ENCODE measurements at places on chromosomes 13 and 19.
A peak's percentile ranks its signal among the peaks of the same experiment; 100 is the strongest.

DNA sequence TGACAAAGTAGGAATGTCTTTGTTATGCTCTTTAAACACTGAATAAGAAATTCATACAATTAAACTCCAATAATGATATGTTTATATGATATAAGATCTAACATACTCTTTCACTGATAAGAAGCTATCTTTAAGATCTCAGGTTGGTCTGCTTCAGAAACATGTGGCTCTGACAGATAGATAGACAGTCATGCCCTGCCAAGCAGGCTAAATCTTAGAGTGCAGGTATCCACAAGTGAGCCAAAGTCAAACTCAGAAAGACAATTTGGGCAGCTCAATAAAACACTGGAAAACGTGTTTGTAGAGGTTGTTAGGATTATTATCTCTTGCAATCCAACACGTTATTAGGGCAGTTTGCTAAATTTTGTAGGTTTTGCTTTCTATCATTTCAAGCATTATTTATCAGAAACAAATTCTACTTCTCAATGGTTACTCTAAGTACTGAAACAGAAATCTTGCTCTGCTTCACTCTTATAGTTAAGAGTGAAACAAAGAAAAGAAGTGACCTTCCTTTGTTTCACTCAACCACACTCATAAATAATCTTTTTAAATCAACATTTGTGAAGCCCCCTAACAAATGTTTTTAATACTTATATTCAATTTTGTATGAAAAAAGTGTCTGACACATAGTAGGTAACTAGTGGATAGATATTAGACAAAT is 1255.6 kb downstream of the DIAPH3 start:
- no peak for DNase-seq

DNA sequence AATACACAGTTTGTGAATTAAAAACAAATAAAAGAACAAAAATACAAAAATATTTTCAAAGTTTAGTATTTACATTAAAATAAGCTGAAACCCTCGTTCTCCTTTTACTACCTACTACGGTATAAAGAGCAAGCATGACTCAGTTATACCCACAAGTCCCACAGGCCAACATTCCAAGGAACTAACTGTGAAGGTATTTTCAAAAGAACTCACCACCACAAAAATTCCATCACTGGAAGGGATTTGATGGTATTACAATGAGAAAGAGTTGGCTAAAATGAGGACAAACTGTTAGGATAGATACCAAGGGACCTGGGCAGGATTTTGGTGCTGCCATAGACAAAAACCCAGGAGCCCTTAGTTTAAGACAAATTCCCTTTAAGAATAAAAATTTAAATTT is 122.7 kb downstream of the TBC1D4 start:
- no peak for DNase-seq

GRCh38 chr19:21321996-21322395 is 7.2 kb downstream of the ZNF708 start:
- DNase-seq: no peak

DNA sequence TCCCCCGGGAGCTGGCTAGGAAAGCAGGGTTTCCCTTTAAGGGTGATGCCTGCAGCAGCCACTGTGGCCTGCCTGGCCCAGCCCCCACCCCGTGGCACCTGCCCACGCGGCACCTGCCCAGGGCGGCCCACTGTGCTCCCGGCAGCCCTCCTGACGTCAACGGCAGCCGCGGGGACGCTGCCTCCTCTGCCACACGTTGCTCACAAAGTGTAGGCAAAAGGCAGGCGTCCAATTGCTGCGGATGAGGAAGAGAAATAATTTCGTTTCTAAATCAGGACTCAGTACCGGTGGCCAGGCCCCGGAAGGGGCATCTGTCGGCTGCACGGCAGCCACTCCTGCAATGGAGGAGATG is 122.3 kb downstream of the URI1 start:
- no peak for DNase-seq

DNA sequence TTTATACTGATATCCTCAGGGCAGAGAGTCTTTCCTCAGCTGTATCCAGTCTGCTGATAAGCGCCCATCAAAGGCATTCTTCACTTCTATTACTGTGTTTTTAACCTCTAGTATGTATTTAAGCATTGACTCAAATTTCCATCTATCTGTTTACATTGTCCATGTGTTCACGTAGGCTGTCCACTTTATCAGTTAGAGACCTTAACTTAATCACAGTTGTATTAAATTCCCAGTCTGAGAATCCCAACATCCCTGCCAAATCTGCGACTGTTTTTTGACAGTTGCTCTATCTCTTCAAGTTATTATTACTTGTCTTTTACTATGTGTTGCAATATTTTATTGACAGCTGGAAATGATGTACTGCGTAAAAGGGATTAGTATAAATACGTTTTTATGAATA is 1613.7 kb upstream of the MIR17HG start:
- no peak for DNase-seq

- no peak for DNase-seq
Measured at GRCh38 chr19:31626941-31627340, 277.7 kb upstream of the TSHZ3 start.

- DNase-seq: peak; percentile 13
Measured at GRCh38 chr13:50940509-50940908, 30.9 kb downstream of the RNASEH2B start.

DNA sequence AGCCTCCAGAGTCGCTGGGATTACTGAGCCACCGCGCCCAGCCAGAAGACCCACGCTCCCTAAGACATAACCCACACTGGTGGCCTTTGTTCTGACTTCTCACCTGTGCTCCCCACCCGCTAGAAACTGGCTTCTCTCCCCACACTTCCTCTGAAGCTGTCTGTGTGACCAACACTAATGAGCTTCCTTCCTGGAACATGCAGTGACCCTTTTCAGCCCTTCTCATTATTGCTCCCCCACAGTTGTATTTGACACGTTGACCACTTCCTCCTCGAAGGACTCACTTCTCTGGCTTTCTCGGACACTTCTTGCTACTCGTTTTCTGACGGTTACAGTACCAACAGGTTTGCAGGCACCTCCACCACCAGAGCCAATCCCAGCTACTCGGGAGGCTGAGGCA is 10.9 kb downstream of the NCR1 start:
- DNase-seq: no peak

GRCh38 chr19:7194566-7194965 is 99.6 kb downstream of the INSR start:
- no peak for DNase-seq

DNA sequence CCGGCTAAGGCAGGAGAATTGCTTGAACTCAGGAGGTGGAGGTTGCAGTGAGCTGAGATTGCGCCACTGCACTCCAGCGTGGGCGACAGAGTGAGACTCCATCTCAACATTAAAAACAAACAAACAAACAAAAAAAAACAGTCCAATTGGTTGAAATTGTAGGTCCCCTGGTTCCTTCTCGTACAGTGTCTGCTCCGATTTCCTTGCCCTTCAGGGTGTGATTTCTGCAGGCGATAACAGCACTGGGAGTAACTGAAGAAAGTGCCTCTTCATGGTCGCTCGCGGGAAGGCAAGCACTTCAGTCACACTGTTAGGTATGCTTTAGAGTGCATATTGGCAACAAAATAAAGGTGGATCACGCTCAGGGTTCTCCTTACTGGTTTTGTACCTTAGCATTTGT is 39.7 kb downstream of the TPT1 start:
- peak; percentile 20 for DNase-seq

- no peak for DNase-seq
Measured at GRCh38 chr13:41822560-41822959, 138.3 kb downstream of the VWA8 start.

- no peak for DNase-seq
Measured at GRCh38 chr13:68128297-68128915, 898.3 kb upstream of the PCDH9 start.

DNA sequence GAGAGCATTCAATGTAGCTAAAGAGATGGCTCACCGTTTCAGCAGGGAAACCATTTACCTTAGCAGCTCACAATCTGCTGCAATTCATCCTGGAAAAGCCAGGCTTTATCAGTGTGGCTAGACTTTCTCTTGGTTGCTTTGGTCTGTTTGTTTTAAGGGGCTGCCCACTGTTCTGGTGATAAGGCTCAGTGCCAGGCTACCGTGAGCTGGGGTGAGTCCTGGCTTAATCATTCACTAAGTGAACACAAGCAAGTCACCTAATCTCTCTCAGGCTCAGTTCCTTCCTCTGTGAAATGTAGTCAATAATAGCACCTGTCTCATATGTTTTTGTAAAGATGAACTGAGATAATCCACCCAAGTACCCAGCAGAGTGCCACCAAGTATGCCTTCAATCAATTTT is 229.0 kb downstream of the TEX29 start:
- DNase-seq: no peak

GRCh38 chr19:31900991-31901390 is 444.4 kb upstream of the ZNF507 start:
- DNase-seq: no peak

GRCh38 chr19:49988433-49988832 is 27.5 kb upstream of the SIGLEC11 start:
- no peak for DNase-seq

DNA sequence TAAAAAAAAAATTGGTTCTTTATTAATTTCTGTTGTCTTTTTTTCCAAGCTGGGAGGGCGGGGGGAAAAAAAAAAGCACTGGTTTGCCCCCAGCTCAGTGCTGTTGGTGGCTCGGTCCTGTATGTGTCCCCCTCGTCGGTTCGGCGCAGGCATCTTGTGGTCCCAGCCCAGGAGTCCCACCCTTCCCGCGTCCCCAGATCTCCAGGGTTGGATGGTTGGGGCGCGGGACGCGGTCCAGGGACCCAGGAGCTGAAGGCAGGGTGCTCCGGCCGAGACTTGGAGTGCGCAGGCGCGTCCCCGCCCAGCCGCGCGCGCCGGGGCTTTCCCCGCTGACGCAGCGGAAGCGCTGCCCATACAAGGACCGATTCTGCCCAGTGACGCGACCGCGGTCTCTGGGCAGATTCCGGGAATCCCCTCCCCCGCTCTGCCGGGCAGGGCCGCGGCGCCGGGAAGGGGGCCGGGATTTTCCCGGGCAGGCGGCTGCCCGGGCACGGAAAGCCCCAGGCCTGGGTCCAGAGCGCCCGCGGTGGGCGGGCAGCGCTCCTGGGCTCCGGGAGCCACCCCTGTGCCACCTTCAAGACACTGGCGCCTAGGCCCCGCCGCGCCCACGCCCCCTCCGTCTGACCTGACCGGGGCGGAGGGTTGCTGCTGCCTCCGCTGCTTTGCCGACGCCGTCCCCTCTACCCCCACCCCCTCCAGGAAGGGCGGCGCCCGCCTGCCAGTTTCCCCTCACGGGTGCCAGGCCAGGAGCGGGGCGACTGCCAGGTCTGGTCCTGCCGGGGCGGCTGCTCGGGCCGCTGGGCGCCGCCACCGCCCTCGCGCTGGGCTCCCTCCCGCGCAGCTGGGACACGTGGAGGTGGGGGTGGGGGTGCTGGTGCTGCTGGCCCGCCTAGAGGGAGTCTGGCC is 2.3 kb downstream of the JUNB start:
- peak; percentile 87 for DNase-seq

DNA sequence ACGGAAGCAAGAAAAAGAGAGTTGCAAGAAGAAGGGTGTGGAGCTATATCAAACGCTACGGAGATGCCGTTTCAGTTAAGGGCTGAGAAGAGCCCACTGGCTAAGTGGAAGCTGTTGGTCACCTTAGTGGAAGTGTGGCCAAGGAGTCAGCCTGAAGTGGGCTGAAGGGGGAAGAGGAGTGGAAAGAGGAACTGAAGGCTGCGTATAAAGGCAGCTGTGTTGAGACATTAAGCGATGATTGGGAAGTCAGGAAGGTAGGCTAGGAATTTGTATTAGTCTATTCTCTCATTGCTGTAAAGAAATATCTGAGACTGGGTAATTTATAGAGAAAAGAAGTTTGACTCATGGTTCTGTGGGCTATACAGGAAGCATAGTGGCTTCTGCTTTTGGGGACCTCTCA is 14.1 kb upstream of the FRY start:
- DNase-seq: no peak

GRCh38 chr13:42149136-42149535 is 100.7 kb downstream of the DGKH start:
- no peak for DNase-seq

GRCh38 chr19:33453265-33453664 is 68.3 kb downstream of the PEPD start:
- DNase-seq: no peak

All from DMS153 (cell line).